SHP77 treated with DMSO at 0.1 percent for 48 hours (cell line): ENCODE measurements at places on chromosomes 2 and 18.

- DNase-seq: no peak
These were observed 164.7 kb downstream of the DNAH7 start for GRCh38 chr2:195903956-195904355.

GRCh38 chr2:231966886-231967285 is 5.4 kb downstream of the DIS3L2 start:
- DNase-seq: no peak

DNA sequence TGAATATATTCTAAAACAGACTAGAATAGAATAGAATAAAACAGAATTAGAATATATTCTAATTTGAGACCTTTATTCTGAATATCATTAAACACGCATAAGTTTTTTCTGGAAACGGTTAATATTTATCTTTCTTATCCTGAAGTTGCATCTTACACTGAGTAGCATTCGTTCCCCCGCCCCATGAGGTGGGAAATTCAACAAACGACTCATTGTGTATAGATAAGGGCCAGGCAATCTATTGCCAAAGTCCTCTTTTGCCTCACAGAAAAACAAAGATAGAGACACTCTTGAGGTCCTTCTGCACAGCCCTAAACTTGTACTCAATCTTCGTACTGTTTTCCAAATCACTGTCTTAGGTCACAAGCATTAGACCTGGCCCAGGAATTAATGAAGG is 98.1 kb downstream of the COL6A3 start:
- no peak for DNase-seq

DNA sequence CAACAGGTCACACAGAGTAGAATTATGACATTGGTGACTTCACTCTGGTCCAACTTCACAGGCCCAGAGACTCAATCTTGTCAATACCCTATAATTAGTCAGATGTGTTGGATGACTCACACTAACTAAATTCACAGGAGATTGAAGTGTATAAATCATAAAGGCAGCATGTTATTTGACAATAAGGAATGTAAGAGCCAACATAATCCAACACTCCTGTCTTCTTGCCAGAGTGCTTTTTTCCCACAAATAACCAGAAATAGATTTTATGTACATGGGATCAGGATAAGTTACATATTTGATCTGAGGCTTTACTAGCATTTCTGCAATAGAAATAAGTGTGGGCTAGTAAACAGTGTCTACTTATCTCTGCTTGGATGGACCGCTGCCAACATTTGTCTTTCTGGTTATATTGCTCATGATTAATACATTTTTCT is 42.2 kb upstream of the ZSWIM2 start:
- DNase-seq: peak; percentile 29

DNA sequence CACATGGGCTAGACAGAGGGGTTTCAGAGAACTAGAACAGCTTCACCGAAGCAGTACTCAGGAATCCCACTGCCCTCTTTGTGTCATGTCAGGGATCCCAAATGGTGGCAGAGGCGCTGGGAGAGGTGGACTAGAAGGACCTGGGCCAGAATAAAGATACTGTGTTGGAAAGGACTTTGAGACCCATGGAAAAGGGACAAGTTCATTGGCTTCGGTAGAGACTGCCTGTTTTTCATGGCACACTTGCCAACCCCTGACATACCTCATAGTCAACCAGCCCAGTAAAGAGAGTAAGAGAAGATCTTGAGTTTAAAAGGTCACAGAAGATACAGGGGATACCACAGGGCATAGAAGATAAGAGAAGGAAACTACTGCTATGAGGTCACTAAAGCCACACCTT is 381.0 kb downstream of the RIT2 start:
- DNase-seq: no peak

DNA sequence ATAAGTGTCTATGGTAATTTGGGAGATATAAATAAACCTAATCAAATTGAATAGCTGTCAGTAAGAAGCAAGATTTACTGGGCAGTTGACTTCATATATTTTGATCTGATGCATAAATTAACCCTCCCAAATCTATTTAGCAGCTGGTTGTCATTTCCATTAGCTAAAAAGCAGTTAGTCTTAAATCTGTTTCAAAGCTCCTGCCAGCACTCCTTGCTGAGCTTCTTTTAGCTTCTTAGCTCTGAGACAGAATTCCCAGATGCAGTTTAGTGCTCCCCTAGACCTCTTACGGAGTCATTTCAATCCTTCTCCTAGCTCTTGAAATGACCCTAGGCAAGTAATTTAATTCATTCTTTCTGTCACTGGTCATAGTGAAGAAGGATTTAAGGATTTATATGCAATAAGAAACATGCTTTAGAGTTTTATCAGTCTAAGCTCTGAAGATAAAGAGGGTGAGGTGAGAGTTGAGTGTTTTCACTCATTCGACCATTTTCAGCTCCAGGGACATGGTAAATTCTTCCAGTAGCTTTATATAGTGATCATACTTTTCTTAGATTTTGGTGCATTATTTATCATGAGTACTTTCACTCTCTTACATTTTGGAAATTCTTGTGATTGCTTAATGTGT is 98.9 kb downstream of the PHLPP1 start:
- DNase-seq: no peak

GRCh38 chr18:9774150-9774549 is 66.0 kb downstream of the RAB31 start:
- no peak for DNase-seq

GRCh38 chr2:203706403-203706802 is at the start of gene CD28:
Gene CD28, plus strand, starts transcription at chr2:203706639. Its CDS starts 58 bp downstream, at chr2:203706697.
- DNase-seq: no peak

GRCh38 chr2:81196383-81196851 is 891.9 kb upstream of the LRRTM1 start:
- DNase-seq: no peak

- no peak for DNase-seq
These were observed 100.5 kb downstream of the SLC4A3 start for GRCh38 chr2:219727771-219728429.

GRCh38 chr2:67625690-67626475 is 228.8 kb downstream of the ETAA1 start:
- DNase-seq: no peak

GRCh38 chr2:219671279-219671678 is 43.8 kb downstream of the SLC4A3 start:
- DNase-seq: no peak

DNA sequence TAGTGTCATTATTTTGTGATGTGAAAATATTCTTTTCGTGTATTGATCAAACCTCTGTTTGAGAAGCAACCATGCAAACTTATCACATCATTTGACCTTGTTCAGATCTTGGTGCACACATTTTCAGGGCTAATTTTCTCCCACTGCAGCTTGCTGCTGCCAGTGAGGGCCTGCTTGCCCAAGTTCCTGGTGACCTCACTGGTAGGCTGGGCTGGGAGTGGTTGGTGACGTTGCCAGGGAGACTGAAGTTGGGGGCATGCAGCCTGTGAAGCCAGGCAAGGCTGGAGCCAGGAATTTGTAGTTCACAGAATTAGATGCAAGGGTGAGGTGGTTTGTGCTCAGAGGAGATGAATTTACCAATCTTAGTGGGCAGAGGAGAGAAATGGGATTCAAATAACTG is 38.5 kb downstream of the PARD3B start:
- no peak for DNase-seq

- no peak for DNase-seq
These were observed 31.8 kb downstream of the NCK2 start for GRCh38 chr2:105776560-105776928.

DNA sequence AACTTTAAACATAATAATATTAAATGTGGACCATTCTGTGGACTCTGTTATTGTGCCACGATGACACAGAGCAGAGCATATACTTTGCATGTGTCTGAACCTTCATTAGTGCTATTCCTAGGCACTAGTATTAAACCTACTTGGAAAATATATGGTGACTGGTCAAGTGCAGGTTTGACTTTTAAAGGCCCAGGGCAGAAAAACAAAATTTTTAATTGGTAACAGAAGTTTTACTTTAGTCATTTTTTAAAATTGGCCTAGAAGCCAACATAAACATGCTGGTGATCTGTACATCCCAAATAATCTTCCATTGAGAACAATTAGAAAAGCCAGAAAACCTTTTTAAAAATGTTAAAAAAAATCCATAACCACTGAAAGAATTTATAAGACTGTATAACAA is 16.6 kb downstream of the LDAH start:
- no peak for DNase-seq

DNA sequence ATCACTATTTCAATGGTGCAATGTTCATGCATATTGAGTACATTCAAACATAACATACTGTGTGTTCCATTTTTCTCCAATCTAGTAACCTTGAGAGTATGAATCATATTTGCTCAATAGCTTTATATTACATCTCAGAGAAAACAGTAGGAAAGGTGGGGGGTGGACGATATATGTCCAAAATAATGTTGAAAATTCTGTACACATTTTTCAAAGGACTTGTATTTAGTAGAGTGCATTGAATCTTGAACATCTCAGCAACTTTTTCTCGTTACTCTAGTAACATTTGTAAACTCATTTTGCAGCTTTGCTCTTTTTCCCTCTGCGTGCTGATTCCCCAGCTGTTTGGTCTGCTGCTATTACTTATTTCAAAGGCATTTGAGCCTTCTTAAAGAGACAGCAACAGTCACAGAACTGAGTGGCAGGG is 1487.0 kb downstream of the LRP1B start:
- DNase-seq: no peak

DNA sequence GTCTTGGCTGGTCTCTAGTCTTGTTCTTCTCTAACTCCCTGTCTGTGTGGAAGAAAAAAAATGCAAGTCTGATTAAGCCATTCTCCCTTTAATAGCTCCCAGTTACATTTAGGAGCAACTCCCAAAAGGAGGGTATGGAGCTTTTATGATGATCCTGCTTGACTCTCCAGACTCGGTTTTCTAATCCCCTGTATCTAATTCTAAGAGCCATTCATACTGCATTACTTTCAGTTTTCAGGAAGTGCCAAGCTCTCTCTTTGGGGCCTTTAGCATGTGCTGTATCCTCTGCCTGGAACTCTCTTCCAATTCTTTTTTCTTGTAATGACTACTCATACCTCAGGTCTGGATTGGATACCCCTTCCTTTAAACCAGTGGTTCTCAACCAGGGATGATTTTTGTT is 219.7 kb upstream of the SPRED2 start:
- DNase-seq: no peak

- DNase-seq: no peak
These were observed 38.3 kb downstream of the ST3GAL5 start for GRCh38 chr2:85850451-85850850.
